ENCODE measurements at places on chromosomes 16 and 17.

DNA sequence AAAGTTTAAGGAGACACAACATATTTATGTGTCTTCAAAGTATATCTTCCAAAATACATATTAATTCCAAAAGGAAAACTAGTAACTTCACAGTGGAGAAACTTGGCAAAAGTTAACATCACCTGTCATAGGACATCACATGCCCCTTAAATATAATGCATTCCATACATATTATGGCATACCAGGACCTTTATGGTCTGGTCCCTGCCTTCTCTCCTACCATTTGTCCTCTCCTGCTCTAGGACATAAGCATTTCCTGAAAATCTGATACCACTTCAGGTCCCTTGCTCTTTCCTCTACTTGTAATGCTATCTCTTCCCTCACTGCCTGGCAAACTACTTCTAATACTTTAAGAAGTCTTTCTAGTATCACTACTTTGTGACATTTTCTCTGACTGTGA, 168.1 kb upstream of the RBL2 start:
- no peak for DNase-seq

GRCh38 chr17:43315369-43315768, 81.6 kb upstream of the RNU2-1 start:
- DNase-seq = no peak

GRCh38 chr16:9351841-9352434, 260.5 kb downstream of the HAPSTR1 start:
- DNase-seq = no peak

- DNase-seq = peak; percentile 64
Measured at GRCh38 chr16:50386774-50387173, 18.0 kb upstream of the BRD7 start.

- no peak for DNase-seq
Measured at GRCh38 chr16:83935005-83935857, 17.8 kb upstream of the OSGIN1 start.

DNA sequence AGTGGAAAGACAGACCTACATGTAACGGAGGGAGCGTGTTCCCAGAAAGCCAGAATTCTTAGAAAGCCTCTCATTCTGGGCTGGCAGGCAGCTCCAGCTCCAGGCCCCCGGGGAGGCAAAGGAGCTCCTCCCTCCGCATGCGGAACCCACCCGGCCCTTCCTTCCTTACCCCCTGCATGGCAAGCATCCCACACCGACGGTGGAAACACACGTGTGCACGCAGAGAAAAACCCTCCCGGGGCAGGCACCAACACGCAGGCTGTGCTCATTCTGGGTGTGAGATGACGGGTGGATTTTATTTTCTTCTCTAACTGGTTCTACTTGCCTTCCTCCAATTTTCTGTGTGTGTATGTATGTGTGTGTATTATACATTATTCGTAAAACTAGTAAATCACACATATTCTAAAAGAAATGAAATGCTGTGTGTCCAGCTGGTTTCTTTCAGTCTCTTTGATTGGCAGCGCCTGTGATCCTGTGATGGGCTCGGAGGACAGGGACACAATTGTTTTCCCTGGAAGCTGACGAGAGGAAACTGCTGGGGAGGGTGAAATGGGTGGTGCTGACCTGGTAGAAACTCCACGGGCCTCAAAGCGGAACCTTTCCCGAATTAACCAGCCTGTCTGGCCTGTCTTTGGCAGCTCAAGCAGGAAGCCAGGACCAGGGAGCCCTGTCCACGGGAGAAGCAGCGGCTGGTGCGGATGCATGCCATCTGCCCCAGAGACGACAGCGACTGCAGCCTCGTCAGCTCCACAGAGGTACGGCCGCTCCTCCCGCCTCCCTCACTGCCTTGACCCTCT, 22.2 kb downstream of the CARD14 start:
- no peak for DNase-seq

DNA sequence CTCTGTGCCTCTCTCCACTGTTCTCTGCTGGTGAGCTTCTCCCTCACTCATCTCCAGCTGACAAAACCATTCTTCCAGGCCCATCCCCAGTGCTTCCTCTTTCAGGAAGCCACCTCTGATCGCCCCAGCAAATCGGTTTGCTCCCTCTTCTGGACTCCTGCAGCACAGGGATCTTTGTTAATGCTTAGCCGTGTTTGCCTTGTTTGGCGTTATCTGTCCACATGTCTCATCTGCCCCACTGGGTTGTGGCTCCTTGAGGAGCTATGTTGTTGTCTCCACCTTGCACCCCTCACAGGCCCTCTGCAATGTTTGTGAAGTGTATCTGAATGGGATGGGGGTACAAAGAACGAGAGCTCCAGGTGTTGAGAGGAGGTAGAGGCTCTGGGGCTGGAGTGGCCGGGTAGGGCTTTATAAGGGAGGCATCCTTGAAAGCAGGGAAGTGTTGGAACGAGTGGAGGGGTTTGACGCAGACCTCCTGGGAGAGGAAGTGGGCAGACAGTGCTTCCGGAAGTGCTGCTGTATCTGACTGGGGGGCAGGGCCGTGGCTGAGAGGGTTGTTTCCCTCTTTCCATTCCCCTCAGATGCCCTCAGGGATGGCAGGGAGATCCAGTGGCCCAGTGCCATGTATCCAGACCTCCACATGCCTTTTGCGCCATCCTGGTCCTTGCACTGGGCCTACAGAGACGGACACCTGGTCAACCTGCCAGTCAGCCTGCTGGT, 27.8 kb downstream of the CASKIN2 start:
- DNase-seq = no peak

DNA sequence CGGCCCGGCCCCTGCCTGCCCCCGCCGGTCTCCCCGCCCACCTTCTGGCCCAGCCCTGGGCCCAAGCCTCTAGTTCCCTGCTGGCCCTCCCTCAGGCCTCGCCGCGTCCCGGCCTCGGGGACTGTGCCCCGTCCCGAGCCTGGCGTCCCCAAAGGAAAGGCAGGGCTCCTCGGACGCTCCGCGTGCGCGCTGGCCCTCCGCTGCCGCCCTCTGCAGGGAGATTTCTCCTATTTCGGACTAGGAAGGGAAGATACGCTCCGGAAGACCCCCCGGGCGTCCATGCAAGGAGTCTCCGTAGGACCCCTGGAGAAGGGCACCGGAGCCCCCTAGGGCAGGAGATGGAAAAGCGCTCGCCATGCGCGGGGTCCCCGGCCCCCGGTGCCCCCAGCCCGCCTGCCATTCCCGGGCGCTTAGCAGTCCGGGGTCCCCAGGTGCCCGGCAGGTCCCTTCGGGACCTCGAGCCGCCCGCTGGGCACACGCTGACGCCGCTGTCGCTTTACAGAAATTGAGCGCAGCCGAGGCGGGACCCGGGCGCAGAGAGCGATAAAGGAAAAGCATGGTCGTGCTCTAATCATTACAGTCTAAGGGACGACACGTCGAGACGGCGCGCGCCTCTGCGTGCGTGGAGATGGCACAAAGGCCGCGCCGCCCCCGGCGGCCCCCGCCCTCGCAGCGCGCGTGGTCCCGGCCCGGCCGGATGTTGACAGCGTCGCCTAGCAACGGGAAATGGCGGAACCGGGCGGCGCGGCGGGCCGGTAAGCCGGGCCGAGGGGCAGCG, at the start of gene CCDC40:
TSS of gene CCDC40 (plus strand) at position 706 of the 778 bp plus-strand sequence. CDS start at position 727, 21 bp downstream.
- DNase-seq = peak; percentile 83

DNA sequence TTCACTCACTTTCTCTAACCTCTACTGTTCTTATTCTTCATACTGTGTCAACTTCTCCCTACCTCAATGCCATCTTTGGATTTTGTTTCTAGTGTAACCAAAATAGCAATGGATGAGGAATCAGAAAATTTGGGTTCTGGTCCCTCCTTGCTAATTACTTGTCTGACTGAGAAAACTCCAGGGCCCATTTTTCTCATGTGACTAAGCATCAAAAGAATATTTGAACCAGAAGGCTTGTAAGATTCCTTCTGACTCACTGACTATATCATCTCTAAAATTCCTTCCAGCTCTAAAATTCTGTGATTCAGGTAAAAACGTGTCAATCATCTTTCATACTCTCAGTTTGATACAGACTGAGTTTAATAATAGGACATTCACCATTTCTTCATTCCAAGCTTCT, 57.9 kb downstream of the BRIP1 start:
- DNase-seq = no peak

DNA sequence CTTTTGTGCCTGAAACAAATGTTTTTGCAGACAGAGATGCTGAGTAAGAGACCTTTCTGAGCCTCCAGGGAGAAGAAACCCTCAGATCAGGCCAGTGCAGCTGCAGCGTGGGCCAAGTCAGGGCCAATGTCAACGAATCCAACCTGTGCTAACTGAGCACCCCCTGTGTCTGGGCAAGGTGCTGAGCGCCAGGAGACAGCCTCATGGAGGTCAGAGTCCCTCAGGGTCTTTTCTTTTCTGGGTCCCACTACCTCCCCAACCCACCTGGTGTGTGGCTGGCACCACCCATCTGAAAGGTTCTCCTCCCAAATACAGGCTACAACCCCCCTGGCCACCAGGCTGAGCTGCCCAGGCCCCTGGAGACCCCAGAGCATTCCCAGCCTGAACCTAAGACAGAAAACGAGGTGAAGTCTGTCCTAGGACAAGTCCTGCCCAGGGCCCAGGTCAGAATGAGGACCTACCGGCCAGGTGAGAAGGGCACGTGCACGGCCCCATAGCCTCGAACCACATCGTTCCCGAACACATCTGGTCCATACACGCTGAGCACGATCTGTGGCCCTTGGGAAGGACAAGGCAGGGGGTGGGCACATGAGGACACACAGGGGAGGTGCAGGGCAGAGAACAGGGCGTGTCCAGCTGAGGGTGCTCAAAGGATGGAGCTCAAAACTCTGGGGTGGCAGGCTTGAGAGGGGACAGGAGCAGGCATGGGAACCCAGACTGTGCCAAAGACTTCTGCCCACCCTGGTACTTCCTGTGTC, 15.0 kb downstream of the B9D1 start:
- no peak for DNase-seq

GRCh38 chr16:10088380-10088793, 93.8 kb downstream of the GRIN2A start:
- no peak for DNase-seq

DNA sequence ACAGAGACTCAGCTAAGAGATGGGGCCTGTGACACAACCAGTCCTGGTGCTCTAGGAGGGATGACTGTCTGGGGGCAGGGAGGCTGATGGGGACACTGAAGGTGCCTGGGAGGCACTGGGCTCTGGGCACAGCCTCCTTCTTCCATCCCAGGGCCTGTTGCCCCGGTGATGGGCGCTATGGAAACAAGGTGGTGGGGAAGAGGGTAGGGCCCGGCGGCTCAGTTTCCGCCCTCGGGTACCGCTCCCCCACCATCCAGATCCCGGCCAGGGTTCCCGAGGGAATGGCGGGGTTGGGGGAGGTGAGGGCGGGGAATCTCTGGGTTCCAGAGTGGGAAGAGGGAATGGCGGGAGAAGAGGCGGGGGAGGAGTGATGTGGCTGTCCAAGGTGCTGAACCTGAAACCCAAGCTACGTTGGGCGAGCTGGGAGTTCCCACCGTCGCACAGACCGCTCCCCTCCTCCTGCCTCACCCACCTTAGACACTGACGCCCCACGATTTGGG, 981 bp downstream of the KCNH4 start:
- no peak for DNase-seq

DNA sequence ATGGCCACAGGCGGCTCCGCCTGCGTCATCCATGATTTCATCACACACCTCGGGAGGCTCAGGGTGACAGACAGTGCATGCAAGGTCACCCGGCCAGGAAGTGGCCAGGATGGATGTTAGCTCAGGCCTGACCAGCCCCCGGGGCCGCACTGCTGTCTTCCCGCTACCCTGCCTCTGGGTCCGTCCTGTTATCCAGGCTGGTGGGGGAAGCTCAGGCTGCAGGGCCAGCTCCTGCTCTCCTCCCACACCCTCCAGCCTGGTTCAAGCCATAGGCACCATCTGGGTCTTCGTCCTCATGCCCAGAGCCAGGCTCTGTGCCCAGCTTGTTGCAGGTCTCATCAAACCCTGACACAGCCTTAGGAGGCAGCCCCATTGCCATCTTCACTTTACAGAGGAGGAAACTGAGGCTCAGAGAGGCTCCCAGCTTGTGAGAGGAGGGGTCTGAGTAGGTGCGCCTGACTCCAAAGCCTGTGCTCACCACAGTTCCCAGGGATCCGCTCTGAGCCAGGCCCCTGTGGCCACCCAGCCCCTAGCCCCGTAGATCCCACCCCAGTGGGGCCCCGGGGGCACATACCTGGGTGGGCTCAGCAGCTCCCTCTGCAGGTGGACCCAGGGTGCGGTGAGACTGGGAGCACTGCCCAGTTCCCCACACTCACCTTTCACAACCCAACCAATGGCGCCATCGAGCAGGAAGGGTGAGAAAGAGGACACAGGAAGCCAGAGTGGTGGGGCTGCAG, 412 bp upstream of the ADGRG3 start:
- no peak for DNase-seq

GRCh38 chr16:56848029-56848936, 16.7 kb upstream of the SLC12A3 start:
- DNase-seq = no peak

GRCh38 chr16:72889616-72890582, 158.0 kb downstream of the ZFHX3 start:
- no peak for DNase-seq

- DNase-seq = no peak
Measured at GRCh38 chr17:70369391-70369790, 200.1 kb downstream of the KCNJ2 start.

DNA sequence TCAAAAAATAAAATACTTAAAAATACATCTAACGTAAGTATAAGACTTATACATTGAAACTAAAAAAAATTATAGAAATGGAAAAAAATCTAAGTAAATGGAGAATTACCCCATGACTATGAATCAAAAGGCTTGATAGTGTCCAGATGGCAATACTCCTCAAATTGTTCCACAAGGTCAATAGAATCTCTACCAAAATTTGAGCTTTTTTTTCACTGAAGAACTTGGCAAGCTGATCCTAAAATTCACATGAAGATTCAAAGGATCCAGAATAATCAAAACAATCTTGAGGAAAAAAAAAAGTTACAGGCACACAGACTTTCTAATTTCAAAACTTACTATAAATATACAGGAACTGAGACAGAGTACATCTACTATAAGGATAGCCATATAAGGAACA, 448.4 kb upstream of the CDH11 start:
- no peak for DNase-seq

GRCh38 chr17:2017274-2017941, 7.7 kb downstream of the RTN4RL1 start:
- no peak for DNase-seq

GRCh38 chr17:1750628-1751027, 8.0 kb downstream of the SERPINF2 start:
- DNase-seq = no peak

GRCh38 chr17:56891751-56892150, 22.1 kb downstream of the TRIM25 start:
- no peak for DNase-seq

GRCh38 chr16:87956098-87956364, 4.8 kb downstream of the BANP start:
- DNase-seq = no peak
